ENCODE measurements at places on chromosomes 5 and 9.

DNA sequence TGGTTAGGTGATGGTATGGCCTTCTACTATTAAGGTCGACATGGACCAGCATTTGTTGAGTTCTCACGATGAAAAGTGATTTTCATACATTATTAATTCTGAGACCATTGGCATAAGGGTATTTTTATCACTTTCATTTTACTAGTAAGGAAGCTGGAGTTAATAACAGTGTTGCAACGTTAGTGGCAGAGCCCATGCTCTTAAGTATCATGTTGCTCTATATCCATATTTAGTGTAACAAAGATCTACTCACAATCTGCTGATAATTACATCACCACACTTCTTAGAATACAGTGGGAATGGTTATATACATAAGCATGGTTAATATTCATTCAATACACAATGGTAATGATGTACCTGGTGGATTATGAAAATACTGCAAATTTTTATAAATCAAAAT is 81.9 kb downstream of the PRR16 start:
- DNase-seq = no peak

DNA sequence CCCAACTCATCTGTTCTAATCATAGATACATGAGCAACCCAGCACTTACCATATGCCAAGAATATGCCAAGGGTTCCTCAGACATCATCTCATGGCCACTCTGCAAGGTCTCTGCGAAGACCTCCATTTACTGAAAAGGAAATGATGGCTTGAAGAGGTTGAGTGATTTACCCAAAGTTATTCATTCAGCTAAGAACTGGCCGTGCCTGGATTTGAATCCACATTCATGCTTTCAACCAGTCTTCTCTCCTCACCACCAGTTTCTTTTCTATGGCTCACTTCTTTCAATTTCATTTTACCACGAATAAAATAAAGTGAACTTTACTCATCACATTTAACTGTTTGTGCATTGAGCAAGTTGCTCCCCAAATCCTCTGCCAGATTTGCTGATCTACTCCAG is 27.2 kb upstream of the FOXI1 start:
- no peak for DNase-seq

GRCh38 chr9:132514821-132515220 is 67.6 kb upstream of the BARHL1 start:
- DNase-seq = no peak

DNA sequence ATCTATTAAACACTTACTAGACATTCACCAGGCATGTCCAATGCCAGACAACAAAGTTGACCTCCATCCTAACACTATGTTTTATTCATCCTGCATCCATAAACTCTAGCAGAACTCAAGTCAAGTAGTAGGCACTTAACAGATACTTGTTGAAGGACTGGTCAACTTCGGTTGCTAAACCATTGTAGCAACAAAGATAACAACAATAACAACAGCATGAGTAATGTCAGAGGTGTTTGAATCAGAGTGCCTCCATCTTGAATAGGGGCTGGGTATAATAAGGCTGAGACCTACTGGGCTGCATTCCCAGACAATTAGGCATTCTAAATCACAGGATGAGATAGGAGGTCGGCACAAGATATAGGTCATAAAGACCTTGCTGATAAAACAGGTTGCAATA is 180.5 kb upstream of the ZNF462 start:
- no peak for DNase-seq

- no peak for DNase-seq
Measured at GRCh38 chr5:99926463-99926862, 608.7 kb upstream of the FAM174A start.

DNA sequence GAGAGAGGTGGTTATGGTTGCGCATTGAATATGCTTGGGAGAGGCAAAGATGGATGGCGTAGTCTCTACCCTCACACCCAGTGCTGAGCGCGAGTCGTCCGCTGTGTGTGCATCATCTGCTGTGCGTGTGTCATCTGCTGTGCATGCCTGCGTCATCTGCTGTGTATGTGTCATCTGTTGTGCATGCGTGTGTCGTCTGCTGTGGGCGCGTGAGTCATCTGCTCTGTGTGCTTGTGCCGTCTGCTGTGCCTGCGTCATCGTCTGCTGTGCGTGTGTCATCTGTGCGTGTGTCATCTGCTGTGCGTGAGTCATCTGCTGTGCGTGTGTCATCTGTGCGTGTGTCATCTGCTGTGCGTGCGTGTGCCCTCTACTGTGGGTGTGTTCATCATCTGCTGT is 68.0 kb upstream of the IRX4 start:
- DNase-seq = no peak

GRCh38 chr5:133701871-133702270 is 89.5 kb upstream of the FSTL4 start:
- no peak for DNase-seq

GRCh38 chr5:52811067-52811749 is 23.5 kb downstream of the ITGA1 start:
- no peak for DNase-seq

DNA sequence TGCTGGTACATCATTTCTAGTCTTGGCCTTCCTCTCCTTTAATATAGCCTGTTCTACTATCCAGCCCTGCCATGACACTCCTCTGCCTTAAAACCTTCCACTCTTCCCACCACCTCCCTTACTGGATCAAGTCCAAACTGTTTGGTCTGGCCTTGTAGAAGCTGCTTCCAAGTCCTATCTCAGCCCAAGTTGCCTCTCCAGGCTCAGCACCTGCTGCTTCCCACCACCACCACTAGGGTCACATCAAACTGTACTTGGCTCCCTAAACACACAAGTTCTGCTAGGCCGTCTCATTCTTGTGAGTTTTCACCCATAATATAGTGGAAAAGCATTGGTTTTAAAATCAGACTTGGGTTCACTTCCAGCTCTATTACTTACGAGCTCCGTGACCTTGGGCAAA is 1.4 kb downstream of the NDUFA8 start:
- DNase-seq = no peak

- no peak for DNase-seq
Measured at GRCh38 chr5:59516161-59516560, 377.4 kb downstream of the PDE4D start.

DNA sequence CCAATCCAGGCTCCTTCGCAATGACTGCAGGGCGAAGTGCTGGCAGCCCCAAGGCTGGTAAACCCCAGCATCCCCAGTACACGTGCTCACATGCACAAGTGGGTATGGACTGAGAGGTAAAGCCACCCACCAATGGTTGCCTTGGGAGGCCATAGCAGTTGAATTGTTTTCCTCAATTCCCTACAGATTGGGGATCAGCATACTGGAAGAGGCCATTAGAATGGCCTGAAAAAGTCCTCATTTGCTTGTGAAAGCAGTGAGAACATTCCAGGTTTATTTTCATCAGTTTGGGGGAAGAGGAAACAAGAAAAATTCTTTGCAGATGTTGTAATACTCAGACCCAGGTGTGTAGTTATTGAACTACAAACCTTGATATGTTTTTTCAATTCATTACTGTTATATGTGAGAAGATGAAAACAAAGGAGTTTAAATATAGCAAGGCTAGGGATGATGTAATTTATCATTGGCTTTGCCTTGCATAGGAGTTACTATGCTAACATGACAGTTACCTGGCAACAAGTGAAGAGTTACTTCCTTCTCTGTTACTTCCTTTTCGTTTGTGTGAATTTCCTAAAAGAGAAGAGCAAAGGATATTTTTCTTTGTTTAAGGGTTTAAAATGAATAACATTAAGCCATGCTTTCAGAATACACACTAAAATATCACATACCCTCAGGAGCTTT is 36.4 kb downstream of the MTMR12 start:
- no peak for DNase-seq

GRCh38 chr9:15370466-15371447 is 51.9 kb upstream of the SNAPC3 start:
- DNase-seq = no peak

DNA sequence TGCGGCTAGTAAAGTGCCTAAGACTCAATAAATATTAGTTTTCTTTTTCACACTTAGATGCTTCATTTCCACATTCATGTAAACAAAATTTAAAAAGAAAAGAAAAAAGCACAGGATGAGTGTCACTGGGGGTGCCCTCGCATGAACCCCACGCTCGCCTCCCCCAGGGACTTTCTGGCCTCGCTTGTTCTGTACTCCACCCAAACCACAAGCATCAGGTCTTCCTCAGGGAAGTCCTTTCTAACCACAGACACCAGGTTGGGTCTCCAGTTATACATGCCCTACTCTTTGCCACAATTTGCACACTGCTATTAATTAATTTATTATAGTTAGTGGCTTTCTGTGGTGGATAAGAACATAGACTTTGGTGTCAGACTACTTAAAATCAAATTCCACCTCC is 92.4 kb downstream of the RORB start:
- no peak for DNase-seq

- no peak for DNase-seq
Measured at GRCh38 chr5:178483620-178484019, 106.6 kb downstream of the COL23A1 start.

DNA sequence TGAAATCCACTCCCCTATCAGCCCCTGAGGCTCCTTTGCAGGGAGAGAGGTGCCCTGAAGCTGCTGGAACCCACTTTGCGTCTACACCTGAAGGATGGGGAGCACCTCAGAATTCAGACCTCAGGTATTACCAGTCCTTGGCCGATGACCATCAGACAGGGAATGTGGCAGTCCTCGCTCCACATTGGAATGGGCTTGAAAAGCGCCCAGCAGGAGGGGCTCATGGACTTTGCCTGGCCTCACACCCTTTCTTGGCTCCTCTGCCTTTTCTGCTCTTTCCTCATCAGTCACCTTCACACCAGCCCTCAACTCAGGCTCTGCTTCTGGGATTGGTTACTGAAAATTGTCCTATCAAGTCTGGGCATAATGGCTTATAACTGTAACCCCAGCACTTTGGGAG is 83.9 kb downstream of the BARX1 start:
- DNase-seq = no peak

DNA sequence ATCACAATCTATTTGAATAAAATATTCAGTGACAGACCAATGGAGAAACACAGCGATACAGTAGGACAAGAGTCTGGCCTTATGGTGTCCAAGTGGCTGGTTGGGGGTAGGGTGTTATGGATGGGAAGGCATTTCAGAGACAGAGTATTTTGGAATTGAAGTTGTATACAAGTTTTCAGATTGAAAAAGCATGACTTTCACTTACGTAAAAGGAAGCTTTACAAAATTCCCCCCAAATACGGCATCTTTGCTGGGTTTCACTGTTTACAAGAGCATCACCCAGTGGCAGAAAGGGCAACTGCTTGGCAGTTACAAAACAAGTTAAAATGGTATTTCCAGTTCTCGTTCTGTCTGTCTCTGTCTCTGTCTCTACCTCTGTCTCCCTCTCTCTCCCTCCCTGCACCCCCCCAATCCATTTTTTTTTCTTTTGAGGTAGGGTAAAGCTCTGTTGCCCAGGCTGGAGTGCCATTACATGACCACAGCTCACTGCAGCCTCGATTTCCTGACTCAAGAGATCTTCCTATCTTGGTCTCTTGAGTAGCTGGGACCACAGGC is 86.2 kb downstream of the PTPN3 start:
- DNase-seq = no peak

- DNase-seq = no peak
Measured at GRCh38 chr5:93571114-93571949, 9.7 kb downstream of the NR2F1-AS1 start.

GRCh38 chr5:112689155-112689909 is 48.4 kb upstream of the APC start:
- no peak for DNase-seq

GRCh38 chr5:155017610-155018009 is 4.1 kb downstream of the KIF4B start:
- DNase-seq = no peak

GRCh38 chr5:141504216-141504615 is 15.3 kb downstream of the PCDHGC5 start:
- DNase-seq = no peak

DNA sequence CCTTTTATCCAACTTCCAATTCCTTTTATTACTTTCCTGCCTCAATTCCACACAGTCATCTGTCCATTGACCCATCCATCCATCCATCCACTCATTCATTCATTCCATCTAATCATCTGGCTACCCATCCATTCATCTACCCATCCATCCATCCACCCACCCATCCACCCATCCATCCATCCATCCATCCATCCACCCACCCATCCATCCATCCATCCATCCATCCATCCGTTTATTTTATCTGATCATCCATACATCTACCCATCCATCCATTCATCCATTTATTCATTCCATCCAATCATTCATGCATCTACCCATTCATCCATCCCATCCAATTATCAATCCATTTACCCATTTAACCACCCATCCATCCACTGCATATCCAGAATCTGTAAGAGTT is 11.6 kb downstream of the PAEP start:
- DNase-seq = no peak

GRCh38 chr9:12933957-12934356 is 159.1 kb downstream of the LURAP1L start:
- no peak for DNase-seq

DNA sequence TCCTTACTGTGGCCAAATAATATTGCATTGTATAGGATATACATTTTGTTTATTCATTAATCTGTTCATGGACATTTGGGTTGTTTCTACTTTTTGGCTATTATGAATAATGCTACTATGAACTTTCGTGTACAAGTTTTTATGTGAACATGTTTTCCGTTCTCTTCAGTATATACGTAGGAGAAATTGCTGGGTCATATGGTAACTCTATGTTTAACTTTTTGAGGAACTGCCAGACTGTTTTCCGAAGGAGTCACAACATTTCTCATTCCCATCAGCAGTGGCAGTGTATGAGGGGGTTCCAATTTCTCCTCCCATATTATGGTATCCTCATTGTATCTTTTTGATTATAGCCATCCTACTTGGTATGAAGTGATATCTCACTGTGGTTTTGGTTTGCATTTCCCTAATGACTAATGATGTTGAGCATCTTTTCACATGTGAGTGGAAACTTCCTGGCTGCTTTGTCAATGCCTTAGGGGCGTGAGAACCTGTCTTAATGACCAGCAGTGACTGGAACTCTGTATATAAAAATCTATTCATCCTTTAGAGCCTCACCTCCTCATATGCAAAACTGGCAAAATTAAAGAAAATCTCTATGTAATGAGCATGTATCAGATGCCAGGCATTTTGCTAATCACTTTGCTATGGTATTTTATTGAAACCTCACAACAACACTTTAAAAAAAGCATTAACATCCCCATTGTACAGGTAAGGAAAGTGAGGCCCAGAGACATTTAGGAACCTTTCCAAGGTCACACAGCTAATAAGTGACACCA is 47.8 kb upstream of the TGFBR1 start:
- DNase-seq = no peak

DNA sequence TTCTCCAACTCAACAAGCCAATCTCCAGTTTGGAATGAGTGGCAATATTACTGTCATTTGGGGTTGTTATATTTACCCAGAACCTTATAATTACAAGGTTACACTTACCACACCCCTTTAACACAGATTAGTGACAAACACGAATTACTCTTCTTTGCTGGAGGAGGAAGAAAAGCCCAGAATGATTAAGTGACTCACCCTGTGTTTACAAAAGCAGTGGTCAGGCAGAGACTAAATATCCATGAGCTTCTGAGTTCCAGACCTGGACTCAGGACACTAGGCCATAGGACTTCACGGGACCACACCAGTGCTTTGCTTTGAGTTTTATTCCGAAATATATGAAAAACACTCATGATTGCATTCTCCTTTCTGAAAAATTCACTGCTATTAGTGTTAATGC is 370.8 kb downstream of the TLE1 start:
- DNase-seq = no peak

All from activated CD4-positive, CD25-positive, alpha-beta regulatory T cell treated with anti-CD3 and anti-CD28 coated beads, Interleukin-2, amount 50 U/mL, for 16 hours (primary cell).